Muscle of back (tissue), 13 donors: ENCODE measurements at places on chromosomes 2 and 18. TPM values are rescaled to one million over a fixed set of nuclear protein-coding genes. Genes with fewer than 3 reads are reported as not detected.

The G6PC2 gene
- polyA plus RNA-seq = not detected

The KRTCAP3 gene
- polyA plus RNA-seq = 1.7 TPM

The ASPRV1 gene
- 2.1 TPM for polyA plus RNA-seq

The NPHP1 gene
- polyA plus RNA-seq = 6.7 TPM

The GAREM2 gene
- 4.6 TPM for polyA plus RNA-seq

The CLIP4 gene
- 14.5 TPM for polyA plus RNA-seq

The CDH7 gene
- polyA plus RNA-seq = 1.2 TPM

The CABLES1 gene
- 6.0 TPM for polyA plus RNA-seq

The UGT1A3 gene
- polyA plus RNA-seq = not detected
